ENCODE measurements at places on chromosomes 2 and 18.

DNA sequence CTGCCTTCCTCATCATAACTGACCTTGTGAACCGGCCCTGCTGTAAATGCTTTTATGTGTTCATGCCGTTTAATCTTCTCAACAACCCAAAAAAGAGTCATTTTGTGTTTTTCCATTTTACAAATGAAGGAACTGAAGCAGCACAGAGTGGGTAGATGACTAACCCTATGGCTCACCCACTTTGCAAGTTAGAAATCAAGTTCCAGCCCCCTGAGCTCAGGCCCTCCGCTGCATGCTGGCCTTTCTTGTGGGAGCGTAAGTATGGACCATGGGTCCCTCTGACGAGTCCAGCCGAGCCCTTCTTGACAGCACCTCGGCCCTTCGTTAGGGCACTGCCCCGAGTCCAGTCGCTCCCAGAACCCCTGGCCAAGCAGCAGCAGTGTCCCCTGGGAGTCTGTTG is 194.6 kb downstream of the GLI2 start:
- DNase-seq: no peak

- DNase-seq: no peak
Observed at GRCh38 chr2:75243219-75243618, 43.9 kb upstream of the TACR1 start.

DNA sequence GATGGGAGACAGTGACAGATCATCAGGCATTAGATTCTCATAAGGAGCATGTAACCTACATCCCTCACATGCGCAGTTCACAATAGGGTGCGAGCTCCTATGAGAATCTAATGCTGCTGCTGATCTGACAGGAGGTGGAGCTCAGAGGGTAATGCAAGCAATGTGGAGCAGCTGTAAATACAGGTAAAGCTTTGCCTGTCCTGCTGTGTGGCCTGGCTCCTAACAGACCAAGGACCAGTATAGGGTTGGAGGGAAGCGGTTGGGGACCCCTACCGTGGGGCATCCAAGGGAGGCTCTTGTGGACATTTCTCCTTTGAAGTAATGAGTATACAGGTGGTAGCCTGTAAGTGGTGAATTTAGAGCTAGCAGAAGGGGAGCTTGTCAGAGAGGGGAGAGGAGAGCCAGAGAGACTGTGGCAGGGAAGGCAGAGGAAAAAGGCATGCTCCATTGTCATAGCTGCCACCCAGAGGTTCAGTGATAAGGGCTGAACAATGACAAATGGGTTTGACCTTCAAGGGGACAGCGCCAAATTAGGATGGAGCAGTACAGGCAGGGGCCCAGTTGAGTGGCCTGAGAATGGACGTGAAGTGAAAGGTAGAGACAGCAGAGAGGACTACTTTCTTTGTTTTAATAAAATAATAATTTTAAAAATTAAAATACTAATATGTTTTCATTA is 15.2 kb upstream of the TMBIM1 start:
- no peak for DNase-seq

DNA sequence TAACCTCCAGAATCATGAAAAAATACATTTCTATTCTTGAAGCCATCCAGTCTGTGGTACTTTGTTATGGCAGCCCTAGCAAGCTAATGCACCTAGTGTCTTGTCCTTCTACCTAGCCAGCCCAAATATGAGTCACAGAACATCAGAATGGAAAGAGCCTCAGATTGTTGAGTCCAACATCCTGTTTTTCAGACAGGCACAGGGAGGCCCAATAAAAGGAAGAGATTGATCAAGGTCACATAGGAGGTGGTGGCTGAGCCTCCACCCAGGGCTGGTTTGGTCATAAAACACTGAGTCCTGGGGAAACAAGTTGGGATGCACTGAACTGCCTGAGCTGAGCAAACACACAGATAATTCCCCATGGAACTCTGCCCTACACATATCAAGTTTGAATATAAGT is 195.5 kb downstream of the TTC32 start:
- no peak for DNase-seq

GRCh38 chr18:42459873-42460272 is 504.8 kb downstream of the PIK3C3 start:
- no peak for DNase-seq

DNA sequence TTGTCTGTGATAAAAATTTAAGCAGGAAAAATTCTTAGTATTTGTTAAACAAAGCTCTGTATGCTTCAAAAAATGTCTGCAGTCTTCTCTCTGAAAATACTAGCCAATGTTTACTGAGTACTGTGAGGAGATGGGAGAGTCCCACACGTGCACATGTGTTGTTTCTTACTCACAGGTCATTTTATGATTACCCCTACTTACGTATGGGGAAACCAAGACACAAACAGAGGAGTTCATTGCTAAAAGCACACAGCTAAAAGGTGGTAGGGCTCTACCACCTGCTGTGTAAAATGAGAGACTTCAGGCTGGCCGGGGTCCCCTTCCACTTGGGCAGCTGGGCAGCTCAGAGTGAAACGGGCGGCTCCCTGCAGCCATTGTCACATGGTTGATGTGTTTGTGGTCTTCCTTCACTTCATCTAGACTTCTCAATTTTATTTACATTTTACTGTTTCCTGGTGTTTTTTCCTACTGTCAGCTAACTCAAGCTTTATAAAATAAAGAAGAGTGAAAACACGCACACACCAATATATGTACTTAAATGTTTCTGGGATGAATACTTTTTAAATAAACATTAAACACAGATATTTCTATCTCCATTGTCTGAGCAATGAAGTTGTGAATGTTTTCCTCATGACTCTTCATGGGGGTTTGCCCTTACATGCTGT is 71.2 kb downstream of the MBP start:
- DNase-seq: no peak

DNA sequence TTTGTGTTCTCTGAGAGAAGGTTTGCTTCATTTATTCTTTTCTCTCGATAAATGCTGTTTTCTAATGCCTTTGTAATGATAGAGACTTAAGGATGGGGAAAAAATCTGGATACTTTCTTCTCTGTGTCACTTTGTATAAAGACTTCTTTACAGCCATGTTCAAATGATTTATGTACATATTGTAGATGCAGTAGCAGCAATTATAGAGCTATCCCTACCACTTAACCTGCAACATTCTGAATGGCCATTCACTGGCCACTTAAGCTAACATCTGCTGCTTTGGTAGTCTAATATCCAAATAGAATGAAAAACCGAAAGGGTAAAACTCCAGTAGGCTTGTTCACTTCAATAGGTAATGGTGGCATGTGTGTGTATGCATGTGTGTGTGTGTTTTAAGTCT is 97.8 kb downstream of the CSRNP3 start:
- no peak for DNase-seq

- DNase-seq: no peak
Observed at GRCh38 chr2:30221531-30221930, 9.8 kb upstream of the LBH start.

DNA sequence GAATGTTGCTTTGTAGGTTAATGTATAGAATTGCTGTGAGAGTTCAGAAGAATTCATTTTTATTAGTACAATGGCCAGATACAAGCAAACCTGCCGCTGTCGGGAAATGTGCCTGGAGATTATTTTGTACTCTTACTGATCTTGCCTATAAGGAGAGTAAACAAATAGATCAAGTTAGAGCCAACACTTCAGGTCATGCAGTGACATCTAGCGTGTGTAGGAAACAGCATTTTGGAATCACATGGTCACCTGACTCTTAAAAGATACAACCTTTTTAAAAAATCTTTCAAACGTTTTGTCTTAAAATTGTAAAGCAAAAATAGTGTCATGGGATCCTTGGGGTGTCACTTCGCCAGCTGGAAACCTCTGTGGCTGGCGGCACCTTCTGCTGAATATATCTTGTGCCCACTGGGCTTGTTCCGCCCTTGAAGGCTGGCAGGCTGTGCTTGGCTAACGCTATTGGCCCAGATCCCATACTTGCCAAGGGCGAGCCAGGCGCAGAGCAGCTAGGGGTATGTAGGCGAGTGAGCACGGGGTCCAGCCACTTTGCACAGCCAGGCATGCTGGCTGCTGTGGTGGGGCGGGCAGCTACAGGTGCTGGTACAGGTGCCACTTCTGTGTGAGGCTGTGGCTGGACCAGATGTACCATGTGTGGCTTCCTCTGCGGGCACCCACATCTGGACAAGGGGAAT is 19.5 kb upstream of the RPRM start:
- no peak for DNase-seq

DNA sequence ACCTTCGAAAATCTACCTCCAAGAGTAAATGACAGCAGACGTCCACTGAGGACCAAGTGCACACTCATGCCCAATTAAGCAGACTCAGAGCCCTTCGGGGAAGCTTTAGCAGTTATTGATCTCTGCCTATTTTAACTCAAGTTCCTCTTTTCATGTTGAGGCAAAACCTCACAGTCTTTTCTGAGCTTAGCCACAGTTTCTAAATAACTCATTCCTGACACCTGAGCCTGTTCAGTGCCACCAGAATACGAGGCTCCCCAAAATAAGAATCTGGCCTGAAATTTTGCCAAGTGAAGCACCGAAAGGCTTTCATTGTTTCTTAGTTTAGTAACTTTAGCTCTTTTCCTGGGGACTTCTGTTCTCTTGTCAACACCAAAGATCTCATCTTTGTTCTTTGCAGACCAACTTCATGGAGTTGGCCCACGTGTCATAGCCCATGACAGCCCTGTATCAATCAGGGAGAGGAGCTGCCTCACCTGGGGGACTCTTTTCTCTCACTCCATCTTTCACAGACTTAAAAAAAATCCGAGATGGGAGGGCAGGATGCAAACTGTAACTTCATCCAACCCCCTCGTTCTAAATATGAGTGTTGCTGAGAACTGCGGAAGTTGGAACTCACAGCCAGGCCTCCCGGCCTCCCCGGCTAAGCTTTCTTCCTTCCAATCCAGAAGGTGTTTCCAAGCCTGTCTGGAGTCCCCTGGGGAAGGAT is 22.2 kb downstream of the INPP5D start:
- DNase-seq: no peak

GRCh38 chr2:60535685-60536312 is 17.7 kb downstream of the BCL11A start:
- DNase-seq: no peak

- no peak for DNase-seq
Observed at GRCh38 chr2:32119161-32119560, 46.5 kb upstream of the SLC30A6 start.

DNA sequence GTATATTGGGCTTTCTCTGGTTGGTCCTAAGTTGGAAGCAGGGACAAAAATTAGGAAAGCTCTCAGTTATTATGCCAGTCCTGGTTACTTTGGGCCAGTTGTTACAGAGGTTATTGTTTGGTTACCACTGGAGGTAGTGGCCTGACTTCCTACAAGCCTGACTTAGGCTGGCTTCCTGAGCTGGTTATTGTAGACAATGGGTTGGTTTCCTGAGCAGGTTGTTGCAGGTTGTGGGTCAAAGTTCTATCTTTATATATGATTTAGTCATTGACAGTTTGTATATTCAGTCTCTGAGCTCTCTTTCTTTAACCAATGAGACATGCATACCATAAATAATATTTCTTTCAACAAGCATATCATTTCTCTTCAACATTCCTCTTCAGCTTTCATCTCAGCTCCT is 58.7 kb upstream of the RPE start:
- no peak for DNase-seq

DNA sequence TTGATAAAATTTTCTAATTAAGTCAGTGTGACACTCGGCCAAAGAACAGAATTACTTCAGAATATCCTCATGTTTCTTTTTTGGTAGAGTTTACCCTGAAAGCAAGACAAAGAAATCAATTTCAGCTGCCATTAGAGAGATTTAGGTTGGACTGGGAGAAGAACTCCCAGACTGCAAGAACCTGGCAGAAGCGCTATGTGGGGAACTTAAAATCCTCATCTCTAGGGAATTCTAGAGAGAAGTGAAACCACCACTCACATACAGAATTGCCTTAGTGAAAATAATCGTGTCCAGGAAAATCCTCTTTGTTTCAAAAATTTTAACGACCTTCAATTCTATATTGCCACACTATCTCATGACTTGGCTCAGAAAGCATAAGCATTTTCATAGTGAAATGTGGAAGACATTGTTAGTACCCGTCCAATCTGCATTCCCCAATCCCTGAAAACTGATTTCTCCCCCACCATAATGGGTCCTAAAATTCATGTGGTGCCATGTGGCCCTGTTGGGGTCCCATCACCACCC is 297.3 kb upstream of the MEIS1 start:
- DNase-seq: no peak

DNA sequence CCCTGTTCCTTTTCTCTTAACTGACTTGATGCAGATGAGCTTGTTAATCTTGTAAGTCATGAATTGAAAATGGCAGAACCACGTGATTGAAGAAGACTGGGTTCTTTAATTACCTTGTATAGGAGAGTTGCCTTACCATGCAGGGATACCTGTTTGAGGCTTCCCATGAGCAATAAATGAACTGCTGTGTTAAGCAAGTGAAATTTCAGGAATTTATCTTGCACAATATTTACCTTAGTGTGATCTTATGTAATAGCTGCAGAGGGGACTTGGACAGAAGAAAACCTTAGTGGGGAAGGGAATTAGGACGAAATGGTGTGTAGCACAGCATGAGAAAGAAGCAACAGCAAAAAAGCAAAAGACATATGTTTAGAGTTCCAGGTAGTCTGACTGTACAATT is 384.0 kb upstream of the TMEFF2 start:
- no peak for DNase-seq

GRCh38 chr2:67346718-67347407 is 50.3 kb upstream of the ETAA1 start:
- DNase-seq: peak; percentile 29

- no peak for DNase-seq
Observed at GRCh38 chr2:198297350-198297749, 493.0 kb downstream of the PLCL1 start.

DNA sequence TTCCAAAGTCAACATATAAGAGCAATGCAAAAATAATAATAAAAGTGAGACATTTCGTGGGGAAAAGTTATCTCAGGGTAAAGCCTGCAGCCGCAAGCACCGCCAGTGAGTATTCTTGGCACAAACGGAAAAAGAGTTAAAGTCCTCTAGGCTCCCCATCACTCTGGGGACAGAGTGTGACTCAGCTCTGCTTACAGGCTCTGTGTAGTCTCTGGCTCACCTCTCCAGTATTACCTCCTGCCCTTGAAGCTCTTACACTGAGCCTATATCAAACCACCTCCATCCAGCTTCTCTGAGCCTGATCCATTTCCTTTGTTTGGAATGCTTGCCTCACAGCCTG is 55.5 kb downstream of the MTHFD2 start:
- DNase-seq: no peak

Measured in RWPE1 (cell line).